AG09319 (cell line): ENCODE measurements at places on chromosomes 7 and 10.

- no peak for DNase-seq
These were observed 207.0 kb upstream of the PPP2R2D start for GRCh38 chr10:131693766-131694165.

GRCh38 chr10:125482108-125482507, 200.9 kb downstream of the TEX36 start:
- DNase-seq, result no peak

DNA sequence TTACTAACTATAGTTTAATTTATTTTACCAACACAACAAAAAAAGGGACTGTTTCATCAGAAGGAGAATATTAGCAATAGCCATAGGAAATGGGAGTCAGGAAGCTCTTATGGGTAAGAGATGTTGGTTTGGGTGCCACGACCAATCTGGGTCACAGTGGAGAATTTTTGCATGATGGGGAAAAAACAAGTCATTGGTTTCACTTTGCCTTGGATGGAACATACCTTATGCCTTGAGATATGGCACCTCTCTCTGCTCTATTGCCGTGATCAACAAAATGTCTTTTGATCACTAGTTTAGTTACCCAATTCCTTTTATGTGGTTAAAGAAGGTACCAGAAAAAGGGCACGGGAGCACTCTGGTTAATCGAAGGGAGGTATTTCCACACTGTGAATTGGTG, 48.2 kb downstream of the PNLIPRP3 start:
- no peak for DNase-seq

- no peak for DNase-seq
These were observed 4.7 kb downstream of the IDI2 start for GRCh38 chr10:1020958-1021357.

DNA sequence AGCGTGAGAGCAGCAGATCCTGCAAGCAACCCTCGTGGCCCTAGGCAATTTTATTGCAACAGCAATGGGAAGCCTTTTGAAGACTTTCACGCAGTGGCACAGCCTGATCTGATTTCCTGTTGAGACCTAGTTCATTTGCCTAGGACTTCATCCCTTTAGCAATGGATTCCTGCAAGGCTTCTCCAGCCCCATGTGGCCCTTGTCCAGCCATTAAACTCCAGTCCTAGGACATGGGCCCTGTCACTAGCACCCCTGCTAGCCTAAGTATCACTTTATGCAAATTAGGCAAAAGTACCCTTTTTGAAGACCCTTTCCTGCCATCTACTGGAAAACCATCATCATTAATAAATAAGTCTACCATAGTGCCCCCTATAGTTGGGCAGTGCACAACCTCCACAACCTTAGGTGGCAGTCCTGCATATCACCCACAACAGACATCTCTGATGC, 379.4 kb downstream of the GALNT17 start:
- no peak for DNase-seq

DNA sequence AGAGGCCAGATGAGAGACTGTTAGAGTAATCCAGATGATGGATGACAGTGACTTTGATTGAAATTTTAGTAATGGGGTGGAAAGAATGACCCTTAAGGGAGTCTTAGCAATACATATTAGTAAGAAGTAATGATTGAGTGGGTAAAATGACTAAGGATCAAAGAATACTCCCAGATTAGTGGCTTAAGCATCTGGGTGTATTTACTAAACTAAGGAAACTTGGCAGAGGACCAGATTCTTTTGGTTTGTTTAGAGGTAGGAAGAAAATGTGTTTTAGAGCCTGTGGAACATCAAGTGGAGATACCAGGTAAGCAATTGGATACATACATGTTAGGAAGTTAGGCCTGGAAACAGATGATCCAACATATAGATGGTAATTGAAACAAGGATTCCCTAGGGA, 58.8 kb upstream of the ADRA2A start:
- no peak for DNase-seq
